Stimulated activated CD4-positive, alpha-beta T cell treated with anti-CD3 and anti-CD28 coated beads, Interleukin-1b, Interleukin-23, amount 100 ng/mL, for 1 hour (primary cell): ENCODE measurements at places on chromosomes 5 and 9.
A peak's percentile ranks its signal among the peaks of the same experiment; 100 is the strongest.

DNA sequence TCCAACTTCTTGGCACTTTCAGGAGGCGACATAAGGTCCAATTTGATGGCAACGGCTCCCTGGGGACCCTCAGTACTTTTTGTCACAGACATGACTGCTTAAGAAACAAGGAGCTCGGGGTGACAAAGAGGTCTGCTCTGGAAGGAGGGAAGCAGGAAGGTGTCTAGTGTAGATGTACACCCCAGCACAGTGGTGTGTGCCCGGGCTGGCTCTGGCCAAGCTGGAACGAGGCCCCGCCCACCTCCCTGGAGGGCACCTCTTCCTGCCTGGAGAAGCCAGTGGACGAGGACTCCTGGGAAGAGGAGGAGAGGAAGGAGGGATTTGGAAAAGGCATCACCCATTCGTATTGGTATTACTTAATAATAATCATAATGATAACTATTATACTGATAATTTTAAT is at the start of gene SLC36A2:
Gene SLC36A2 (minus strand): TSS at position 191 of the 400 bp plus-strand sequence. CDS start 99 bp downstream, at position 92.
- DNase-seq, result no peak

DNA sequence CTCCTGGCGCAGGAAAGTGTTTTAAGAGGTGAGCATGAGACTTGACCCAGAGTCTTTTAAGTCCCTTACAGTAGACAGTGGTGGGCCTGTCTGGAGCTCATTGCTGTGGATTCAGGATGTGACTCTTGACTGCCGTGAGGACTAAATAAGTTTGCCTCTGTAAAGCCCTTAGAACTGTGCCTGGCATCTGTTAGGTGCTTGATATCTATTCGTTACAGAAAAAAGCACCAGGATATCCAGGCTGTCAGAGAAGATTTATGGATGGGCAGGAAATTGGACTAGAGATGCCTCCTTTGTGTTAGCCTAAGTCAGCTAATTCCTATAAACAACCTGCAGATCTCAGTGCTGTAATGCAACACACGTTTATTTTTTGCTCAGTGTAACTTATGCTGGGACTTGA is 12.6 kb downstream of the ERGIC1 start:
- DNase-seq, result no peak

- DNase-seq, result no peak
Observed at GRCh38 chr5:146321571-146321970, 17.1 kb upstream of the POU4F3 start.

- no peak for DNase-seq
Observed at GRCh38 chr9:105117234-105117633, 127.2 kb upstream of the SLC44A1 start.

GRCh38 chr9:104494808-104495207 is 9.3 kb upstream of the OR13F1 start:
- no peak for DNase-seq

DNA sequence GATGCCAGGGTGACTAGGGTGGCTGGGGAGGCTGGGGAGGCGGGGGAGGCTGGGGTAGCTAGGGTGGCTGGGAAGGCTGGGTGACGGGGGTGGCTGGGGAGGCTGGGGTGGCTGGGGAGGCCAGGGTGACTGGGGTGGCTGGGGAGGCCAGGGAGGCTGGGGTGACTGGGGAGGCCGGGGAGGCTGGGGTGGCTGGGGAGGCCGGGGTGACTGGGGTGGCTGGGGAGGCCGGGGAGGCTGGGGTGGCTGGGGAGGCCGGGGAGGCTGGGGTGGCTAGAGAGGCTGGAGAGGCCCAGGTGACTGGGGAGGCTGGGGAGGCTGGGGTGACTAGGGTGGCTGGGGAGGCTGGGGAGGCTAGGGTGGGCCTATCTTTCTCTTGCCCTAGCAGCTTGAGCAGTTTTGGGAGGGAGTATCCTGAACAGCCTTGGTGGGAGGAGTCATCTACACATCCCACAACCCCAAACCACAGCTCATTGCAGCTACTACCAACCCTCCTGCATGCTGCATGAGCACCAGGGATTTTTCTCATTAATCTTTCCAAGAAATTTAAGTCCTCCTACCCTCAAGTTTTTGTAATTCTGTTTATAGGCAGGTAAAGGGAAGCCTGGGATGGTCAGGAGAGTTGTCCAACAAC is 203.2 kb upstream of the IRX1 start:
- no peak for DNase-seq

- DNase-seq, result no peak
Observed at GRCh38 chr9:91416096-91416712, 7.4 kb downstream of the NFIL3 start.

DNA sequence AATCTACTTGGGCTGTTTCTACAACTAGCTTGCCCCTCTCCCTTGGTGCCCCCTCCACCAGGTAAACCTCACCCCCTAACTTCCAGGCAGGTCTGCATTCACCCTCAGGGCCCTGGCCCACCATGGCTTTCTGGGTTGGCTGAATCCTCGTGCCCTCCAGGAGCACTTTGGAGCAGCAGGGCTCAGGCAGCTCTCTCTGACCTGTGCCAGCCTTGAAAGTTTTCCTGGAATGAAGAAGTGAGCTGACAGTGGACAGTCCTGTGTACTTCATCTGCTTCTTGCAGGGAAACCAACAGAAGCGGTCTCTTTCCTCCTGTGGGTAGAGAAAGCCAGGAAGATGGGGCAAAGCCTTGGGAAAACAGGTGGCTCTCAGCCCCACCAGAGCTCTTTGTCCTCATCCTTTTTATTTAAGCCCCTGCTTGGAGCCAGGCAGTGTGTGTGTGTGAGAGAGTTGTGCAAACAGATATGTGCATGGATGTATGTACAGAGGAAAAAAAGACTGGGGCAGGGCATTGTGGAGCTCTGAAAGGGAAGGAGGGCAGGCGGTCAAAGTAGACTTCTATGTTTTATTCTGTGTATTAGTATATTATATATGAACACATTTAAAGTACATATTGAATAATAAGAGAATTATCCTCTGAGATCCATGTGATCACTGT is 62.3 kb upstream of the SPRY4 start:
- DNase-seq, result no peak

- DNase-seq, result peak; percentile 37
Observed at GRCh38 chr9:129237164-129237611, 59.1 kb upstream of the IER5L start.

- no peak for DNase-seq
Observed at GRCh38 chr5:27706832-27707231, 668.4 kb upstream of the CDH9 start.

DNA sequence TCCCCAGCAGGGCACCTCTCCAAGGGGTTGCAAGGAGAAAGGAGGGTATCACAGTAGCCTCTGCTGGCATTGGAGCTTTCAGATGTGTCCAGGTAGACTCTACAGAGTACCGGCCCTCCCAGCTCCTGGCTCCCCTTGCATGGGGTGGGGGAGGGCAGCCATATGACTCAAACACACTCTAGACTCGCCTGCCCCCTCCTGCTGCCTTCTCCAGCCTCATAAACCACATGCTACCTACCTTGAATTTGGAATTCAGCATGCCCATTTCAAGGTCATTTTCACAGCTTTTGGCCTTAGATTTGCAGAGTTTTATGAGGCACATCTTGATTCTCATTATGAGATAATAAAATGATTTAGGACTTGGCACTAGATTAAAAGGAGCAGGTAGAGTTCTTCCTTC is 32.8 kb upstream of the SMIM32 start:
- DNase-seq, result no peak

DNA sequence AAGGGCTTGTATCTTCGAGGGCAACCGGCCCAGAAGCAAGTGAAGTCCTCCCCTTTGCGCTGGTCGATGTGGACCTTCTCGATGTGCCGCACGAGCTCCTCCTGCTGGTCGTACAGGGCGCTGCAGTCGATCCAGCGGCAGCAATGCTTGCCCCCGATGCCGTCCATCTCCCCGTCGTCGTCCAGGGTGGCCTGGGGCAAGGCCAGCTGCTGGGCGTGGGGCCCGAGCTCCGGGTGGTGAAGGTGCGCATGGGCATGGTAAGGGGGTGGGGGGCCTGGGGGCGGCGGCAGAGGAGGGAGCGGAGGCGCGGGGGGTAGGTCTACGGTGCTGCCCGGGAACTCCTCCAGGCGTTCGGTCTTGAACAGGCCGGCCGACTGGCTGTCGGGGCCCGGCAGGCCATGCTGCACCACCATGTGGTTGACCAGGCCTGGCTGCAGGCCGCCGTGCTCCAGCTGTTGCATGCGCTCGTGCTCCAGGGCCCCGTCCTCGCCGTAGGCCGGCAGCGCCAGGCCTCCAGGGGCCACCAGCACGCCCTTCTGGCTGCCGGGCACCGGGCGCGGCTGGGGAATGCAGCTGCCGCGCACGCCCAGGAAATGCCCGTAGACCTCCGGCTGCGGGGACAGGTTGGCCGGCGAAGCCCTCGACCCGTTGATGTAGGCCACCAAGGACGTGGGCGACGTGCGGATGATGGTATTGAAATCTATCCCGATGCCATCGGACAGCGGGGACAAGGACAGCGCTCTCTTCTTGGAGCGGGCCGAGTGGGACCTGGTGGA is 181.8 kb downstream of the GLIS3 start:
- DNase-seq, result peak; percentile 32

DNA sequence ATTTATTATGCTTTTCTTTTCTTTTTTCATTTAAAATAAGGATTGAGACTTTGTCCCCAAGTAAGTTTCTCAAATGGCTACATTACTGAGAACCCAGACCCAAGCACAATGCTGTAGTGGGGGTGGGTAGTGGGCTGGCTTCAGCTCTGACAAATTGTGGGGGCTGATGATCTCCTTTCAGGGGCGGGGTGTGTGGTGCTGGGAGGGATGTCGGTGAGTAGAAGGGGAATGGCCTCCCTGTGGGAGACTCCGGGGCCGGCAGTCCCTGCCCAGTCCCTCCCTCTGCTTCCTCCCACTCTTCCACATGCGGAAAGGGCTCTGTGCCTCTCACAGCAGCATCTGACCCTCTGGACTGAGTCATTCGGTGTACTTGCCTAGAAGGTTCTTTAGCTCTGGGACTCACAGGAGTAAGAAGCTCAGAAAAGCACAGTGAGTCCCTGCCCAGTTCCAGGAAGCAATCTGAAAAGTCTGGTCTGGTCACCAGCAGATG is 14.3 kb downstream of the CD180 start:
- DNase-seq, result no peak

DNA sequence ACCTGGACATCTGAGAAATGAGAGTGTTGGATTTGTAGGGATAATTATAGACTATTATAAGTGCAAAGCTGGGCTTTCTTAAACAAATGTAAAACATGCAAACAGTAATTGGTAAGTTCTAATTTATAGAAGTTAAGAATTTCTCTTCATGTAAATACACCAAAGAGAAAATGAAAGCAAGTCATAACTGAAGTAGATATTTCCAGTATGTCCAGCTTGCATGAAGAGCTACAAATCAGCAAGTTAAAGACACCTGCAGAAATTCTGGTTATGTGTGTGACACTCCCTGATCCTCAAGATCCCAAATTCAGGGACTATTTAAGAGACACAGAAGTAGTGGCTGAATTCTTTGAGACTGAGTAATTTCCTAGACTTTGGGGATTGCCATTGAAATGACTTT is 308.9 kb downstream of the TLE4 start:
- no peak for DNase-seq

DNA sequence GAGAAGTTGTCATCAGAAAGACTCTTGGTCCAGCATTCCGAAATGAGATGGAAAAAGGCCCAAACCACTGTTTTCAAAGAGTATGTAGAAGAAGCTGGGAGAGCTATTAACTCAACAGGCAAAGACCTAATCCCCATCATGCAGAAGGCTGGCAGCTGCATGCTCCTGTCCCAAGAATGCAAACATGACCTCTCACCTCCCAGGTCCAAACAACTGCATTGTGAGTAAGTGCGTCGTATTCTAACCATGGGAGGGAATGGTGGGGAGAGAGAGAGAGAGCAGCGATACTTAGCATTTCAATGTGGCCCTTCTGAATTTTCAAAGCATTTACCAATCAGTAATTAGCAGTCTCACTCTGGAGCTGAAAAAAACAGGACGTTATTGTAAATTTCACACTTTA is 27.6 kb downstream of the TRPC7 start:
- no peak for DNase-seq

GRCh38 chr9:114012126-114012525 is 66.0 kb downstream of the AMBP start:
- DNase-seq, result no peak

DNA sequence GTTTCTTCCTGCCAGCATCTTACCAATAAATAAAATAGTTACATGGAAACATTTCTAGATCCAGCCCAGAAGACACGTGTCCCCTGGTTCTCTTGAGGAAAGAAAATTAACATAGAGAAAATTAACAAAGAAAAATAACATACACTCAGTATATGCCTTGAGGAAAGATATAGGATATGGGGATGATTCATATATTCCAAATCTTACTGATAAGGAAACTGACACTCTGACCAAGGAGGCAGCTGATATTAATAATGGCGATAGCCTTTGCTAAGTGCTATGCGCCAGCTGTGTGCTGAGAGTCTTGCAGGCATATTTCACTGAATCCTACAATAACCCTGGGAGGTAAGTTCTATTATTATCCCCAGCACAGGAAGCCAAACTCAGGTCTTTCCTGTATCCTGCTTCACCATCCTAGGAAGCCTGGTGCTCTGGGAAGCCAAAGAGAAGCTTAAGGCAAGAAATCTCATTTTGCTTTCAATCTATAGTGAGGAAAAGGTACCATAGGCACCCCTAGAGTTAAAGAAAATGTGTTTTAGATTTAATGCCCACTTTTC is 302.7 kb upstream of the NREP start:
- DNase-seq, result no peak

DNA sequence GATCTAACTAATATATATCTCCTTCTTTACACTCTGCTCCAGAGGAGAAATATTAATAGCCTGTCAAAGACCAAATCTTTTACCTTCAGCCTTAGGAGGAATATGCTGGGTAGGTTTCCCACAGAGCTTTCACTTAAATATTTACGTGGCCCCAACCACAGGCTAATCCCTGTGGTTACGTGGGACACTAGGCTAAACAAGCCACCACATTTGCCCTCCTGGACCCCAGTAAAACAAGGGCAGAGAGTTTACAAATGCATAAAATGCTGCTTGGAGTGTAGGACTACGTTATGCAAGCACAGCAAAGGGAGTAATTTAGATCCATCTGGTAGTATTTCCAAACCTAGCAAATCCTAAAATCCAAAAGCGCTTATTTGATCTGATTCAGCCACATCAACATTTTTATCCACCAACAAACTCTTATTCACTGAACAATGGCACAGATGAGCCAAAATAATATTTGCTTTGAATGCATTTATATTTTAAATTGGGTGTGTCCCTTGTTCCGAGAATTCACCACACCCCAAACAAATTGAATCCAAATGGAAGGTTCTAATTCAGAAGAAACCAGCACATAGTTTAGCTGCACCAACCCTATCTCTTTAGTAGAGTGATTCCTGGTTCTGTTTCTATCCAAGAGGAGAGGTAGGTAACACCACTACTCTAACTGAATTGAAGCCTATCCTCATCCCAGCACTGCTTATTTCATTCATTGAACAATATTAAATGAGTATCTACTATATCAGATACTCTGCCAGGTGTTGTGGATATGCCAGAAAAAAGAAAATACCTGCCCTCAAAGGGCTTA is 179.0 kb downstream of the TSSK1B start:
- DNase-seq, result no peak
